Lung (tissue), 17 donors: ENCODE measurements at places on chromosomes 12 and 14.

- no peak for DNase-seq
Observed at GRCh38 chr12:103050273-103050672, 92.8 kb downstream of the ASCL1 start.

DNA sequence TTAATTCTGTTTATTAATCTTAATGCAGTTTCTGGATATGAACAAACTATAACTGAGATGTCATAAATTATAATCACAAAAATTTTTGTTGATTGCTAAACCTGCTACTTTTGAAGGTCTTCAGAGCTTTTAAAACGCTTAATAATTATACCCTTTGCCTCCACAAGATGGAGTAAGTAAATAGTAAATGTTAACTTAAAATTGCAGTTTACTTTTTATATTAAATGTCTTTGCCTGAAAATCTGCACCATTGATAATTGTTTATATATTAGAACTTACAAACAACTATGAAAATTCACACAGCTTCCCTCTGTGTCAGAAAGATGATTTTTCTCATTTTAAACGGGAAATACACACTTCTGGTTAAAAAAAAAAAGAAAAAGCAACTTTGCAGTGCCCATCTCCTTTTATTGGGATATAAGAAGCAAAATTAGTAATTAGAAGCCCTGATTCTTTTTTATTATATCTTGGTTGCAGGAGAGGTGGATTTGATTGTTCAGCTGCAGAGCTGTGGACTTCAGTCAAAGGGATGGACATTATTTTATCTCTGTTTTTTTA lies 35.6 kb downstream of the SCFD1 start:
- no peak for DNase-seq

DNA sequence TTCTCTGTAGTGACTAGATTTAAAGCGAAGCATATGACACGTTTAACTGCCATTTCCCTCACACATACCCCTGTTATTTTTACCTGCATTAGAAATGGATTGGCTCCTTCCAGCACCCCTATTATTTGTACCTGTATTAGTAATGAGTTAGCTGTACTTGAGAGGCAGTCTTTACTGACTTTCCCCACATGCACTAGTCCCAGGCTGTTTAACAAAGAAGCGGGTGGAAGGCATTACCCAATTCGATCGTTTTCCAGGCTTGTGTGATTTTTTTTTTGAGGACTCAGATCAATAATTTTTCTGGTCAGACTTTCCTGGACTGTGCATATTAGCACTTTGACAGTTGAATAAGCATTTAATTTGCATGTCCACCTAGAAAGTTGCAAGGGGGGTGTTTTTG lies 46.4 kb downstream of the RAD52 start:
- DNase-seq: no peak

GRCh38 chr12:68175557-68176061 lies 16.1 kb upstream of the IFNG start:
- DNase-seq: no peak

GRCh38 chr12:89899651-89900050 lies 191.0 kb upstream of the ATP2B1 start:
- DNase-seq: no peak
